Activated CD4-positive, alpha-beta T cell treated with anti-CD3 and anti-CD28 coated beads, Interleukin-2, amount 50 U/mL, for 16 hours (primary cell): ENCODE measurements at places on chromosomes 3 and 15.
A peak's percentile ranks its signal among the peaks of the same experiment; 100 is the strongest.

DNA sequence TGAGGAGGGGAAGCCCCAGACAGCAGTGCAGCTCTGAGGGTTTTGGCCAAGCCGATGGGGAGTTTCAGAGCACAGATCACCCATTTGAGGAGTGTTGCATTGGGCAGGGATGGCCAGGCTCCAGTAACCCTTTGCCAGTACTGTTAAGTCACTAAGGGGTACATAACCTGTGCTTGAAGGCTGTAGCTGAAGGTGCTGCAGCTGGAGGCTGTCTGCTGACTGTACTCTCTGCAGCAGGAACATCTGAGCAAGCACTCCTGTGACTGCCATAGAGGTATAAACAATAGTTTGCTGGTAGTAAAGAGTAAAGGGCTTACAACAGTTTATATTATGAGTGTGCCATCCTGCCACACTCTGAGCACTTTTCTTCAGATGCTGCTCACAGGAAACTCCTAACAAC, 297.8 kb downstream of the EPHA3 start:
- DNase-seq: no peak

DNA sequence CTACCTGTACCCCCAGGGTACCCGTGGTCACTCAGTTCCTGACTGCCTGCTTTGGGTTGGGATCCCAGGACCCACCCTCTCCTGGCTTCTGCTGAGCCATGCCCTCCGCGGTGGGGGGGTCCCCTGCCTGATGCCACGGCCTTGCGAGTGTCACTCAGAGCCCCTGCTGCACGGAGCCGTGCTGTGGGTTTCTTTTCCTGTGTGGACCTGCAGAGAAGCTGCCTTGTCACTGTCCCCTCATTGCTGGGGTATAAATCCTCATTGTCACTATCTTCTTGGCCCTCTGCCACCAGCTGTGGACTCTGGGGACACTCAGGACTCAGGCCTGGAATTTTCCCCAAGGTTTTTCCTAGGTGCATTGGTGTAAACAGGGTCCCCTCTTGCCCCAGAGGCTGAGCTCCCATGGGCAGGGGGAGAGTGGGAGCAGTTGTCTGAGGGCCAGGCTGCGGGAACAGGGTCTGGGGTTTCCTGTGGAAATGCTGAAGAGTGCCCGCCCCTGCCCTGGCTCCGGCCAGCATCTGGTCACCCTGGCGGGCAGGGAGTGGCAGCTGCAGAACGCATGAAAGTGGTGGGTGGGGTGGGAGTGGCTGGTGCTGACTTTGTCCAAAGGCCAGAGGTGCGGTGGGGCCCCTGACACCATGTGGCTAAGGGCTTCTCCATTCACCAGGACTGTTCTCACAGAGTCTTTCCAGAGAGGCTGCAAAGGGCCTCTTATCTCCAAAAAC, 191.7 kb downstream of the GOLGA6L6 start:
- DNase-seq: no peak

DNA sequence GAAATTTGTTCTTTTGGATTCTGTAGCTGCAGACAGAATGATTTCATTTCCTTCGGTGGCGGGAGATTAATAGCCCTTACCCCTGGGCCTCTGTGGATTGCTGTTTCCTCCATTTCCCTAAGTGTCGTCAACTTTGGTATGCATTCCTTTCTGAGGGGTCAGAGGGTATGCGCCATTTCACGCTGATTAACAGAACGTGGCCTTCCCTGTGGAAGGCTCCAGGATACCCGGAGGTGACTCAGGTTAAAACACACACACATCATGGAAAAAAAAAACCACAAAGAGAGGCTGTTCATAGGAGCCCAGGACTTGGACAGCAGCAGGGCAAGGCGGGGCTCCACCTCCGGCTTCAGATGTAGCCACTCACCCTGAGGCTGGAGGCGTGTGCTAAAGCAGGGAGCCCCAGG, 51.9 kb downstream of the EPHB1 start:
- DNase-seq: no peak

DNA sequence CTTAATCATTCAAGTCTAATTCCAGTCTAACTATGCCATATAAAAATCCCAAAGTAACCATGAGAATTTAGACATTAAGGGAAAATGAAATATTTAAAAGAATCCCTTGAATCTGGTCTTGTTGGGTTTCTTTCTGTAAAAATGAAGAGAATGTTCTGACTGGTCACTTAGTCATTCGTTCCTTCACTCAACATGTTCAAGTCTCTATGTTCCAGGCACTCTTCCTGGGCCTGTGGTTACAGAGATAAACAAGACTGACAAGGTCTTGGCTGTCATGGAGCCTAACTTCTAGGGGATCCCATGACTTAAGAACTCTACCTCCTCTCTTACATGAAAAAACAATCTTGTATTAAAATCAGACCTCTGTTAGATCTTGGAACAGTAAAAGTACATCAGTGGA, 638.6 kb upstream of the TBL1XR1 start:
- no peak for DNase-seq

GRCh38 chr15:52308446-52309153, 13.0 kb upstream of the MYO5C start:
- no peak for DNase-seq

DNA sequence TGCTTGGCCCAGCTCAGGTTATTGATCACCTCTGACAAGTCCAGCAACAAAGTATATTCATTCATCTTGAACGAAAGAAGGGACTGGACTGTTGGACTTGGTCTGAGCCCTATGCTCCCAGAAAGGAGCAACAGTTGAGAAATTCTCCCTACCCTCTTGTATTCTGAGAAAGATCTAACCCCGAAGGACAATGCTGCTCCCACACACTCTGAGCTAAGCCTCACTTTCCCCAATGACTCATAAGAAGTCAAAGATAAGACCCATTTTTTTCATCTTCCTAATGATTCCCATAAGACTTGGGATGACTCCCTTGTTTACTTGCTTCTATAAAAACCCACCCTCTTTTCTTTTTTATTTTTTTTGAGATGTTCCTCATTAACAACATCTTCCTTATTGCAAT, 549.4 kb upstream of the MDFIC2 start:
- DNase-seq: no peak

- DNase-seq: no peak
Measured at GRCh38 chr3:20236603-20237002, 50.6 kb upstream of the SGO1 start.

GRCh38 chr15:55993804-55994560, 570 bp upstream of the NEDD4 start:
- no peak for DNase-seq

GRCh38 chr3:194552327-194552949, 65.6 kb upstream of the ATP13A3 start:
- no peak for DNase-seq

DNA sequence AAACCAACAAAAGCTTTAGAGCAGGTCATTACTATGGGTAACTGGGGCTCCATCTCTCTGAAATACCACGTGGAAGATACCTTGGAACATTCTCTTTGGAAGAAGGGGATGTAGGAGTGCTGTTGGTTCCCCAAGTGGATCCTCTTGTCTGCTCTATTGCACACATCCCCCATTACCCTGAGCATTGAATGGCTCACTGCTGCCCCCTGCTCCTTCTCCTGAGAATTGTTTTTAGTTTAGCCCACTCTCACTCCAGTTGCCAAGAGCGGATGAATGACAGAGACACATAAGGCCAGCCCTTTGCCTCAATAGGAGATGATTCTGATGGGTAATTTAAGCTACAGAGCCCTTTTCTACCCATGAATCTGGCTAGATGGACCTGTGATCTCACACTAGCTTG, 135.6 kb upstream of the SUCLG2 start:
- peak; percentile 52 for DNase-seq

DNA sequence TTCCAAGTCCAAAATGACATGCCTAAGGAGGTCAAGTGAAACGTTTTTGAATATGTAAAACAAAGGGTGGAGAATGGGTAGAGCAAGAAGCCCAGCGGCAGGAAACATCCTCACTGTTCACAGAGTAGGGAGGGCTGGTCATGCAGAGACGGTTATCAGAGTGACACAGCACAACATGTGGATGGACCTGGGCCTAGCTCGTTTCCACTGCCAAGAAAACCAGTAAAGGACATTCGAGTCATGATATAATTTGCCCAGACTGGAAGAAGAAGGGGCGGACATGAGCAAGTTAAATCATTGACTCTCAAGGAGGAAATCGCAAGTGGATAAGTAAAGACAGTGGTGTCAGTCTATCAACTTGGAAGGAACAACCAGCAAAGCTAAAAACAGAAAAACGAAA, 89.3 kb downstream of the LRIG1 start:
- no peak for DNase-seq

DNA sequence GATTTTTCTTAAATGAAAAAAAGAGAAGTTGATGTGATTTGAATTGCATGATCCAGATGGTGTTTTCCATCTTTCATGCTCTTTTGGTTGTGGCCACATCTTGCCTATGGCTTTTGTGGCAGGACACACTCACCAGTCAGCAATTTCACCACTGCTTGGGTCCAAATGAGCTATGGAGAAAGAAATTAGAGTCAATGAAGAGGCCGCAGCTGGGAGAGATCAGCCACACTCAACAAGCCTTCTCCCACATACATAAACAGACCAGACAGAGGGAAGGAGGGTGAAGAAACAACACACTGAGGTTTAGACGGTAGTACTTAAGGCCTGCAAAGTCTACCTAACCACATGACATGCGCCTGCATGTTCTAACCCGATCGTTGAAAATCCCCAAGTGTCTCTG, 110.7 kb upstream of the CDIN1 start:
- no peak for DNase-seq

DNA sequence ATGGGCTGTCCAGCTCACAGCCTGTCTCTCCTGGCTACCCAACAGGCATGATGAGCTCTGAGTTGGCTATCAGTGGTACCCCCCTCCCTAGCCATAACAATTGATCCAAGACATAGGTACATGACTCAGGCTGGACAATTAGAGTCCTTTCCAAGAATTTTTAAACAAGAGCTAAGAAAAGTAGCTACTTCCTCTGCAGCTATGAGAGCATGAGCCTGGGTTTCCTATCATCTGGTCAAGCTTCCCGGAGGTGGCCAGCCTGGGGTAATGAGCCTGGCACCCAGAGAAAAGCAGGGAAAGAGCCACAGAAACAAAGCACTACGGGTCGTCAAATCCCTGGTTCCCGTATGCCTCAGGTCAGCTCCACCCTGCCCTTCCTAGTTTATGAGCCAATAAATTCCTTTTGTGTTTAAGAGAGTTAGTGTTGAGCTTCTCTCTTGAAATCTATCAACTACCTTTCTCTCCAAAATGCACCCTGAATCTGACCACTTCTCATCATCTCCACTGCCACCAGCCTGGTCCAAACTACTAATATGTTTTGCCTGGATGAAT, 2.3 kb upstream of the SLC51B start:
- DNase-seq: no peak

DNA sequence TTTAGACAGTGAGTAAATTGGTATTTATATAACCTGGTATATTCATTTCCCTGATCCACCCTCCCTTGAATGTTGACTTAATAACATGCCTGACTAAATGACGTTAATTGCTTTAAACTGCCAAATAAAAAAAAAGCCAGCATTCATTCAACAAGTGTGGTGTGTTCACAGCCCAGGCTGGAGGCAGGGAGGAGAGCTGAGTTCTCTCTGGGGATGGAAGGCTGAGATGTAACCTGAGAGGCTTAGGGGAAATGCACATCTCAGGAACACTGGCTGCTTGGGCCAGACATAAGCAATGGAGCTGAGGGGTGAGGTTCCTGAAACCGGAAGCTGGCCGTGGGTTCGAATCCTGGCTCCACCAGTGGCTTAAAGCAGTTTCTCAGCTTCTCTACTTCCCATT, 17.3 kb downstream of the CACNA2D3 start:
- DNase-seq: no peak

DNA sequence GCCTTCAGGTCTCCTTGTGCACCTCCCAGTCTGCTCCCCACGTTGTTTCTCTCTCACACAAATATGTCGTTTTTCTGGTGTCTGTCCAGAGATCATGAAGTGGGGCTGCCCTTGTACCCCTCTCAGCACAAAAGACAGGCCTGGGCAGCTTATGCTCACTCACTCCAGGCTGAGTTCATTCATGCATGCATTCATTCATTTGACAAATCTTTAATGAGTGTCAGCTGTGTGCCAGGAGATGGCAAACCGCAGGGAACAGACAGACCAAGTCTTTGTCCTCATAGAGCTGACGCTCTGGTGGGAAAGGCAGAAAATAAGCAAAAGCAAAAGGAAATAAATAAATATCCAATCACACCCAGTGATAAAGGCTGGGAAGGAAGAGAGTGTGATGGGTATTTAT, 7.6 kb upstream of the TRH start:
- DNase-seq: no peak

- no peak for DNase-seq
Measured at GRCh38 chr3:114741066-114741465, 406.0 kb downstream of the ZBTB20 start.

DNA sequence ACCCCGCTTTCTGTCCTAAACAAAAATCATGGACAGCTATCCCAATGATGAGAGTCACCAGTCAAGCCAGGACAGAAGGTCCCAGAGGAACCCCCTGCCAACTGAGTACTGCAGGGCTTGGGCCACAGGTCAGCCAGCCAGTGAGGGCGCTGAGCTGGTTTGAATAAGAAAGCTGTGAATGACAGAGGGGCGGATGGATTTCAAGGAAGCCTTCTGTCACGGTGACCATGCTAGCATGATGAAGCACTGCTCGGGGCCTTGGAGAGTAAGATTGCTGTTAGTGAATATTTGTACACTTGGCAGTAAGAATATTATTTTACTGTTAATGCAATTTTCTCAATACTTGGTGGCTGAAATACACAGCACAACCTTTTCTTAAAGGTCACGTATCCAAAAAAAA, 734.0 kb upstream of the NR2F2 start:
- DNase-seq: no peak

- DNase-seq: no peak
Measured at GRCh38 chr15:86267892-86268291, 188.2 kb downstream of the AGBL1 start.

- no peak for DNase-seq
Measured at GRCh38 chr3:20057612-20058180, 17.4 kb downstream of the KAT2B start.

- DNase-seq: no peak
Measured at GRCh38 chr3:9146367-9147071, 102.9 kb downstream of the SRGAP3 start.

- no peak for DNase-seq
Measured at GRCh38 chr3:89375451-89375850, 268.0 kb downstream of the EPHA3 start.

- DNase-seq: peak; percentile 44
Measured at GRCh38 chr15:89457086-89457485, 39.3 kb downstream of the RHCG start.

- DNase-seq: no peak
Measured at GRCh38 chr15:83304861-83305703, 20.6 kb upstream of the BNC1 start.

GRCh38 chr3:190990898-190991297, 128.4 kb upstream of the GMNC start:
- no peak for DNase-seq

GRCh38 chr3:56899851-56900250, 98.1 kb upstream of the ARHGEF3 start:
- DNase-seq: no peak

DNA sequence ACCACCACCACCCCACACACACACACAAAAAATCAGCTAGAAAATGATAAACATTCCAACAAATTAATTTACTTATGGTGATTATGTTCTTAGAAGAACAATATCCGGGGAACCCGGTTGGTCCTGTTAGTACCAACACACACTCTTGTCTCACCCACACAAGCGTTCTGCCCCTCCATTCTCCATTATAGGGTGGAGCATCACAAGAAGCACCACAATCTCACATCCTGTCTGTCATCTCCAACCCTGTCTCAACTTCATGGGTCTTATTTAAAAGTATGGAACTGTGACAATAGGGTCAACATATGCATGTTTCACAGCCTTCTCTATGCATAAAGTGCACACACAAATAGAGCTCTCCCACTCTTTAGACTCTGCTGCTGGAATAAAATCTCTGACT, 5.6 kb downstream of the GSK3B start:
- no peak for DNase-seq

GRCh38 chr15:62867844-62868243, 174.7 kb upstream of the TPM1 start:
- DNase-seq: no peak

- DNase-seq: peak; percentile 62
Measured at GRCh38 chr3:10783360-10784351, 32.4 kb upstream of the SLC6A11 start.
